ENCODE measurements at places on chromosomes 11 and 22. TPM values are rescaled to one million over a fixed set of nuclear protein-coding genes. Genes with fewer than 3 reads are reported as not detected.

ABCC8 gene
- not detected for total RNA-seq

UBQLNL gene
- not detected for total RNA-seq

SEPTIN3 gene
- total RNA-seq: 2.8 TPM

OR2D2 gene
- not detected for total RNA-seq

RRM1 gene
- total RNA-seq: 104 TPM

GTF2H1 gene
- 76.1 TPM for total RNA-seq

SAC3D1 gene
- total RNA-seq: 72.7 TPM

OR52E8 gene
- total RNA-seq: not detected

TRMT112 gene
- 494 TPM for total RNA-seq

TNNI2 gene
- total RNA-seq: not detected

ART5 gene
- total RNA-seq: 4.9 TPM

RDX gene
- total RNA-seq: 40.8 TPM

OR10G7 gene
- total RNA-seq: not detected

GRCh38 chr11:2593393-2593950 is 106.3 kb downstream of the KCNQ1OT1 start:
- no peak for DNase-seq

DNA sequence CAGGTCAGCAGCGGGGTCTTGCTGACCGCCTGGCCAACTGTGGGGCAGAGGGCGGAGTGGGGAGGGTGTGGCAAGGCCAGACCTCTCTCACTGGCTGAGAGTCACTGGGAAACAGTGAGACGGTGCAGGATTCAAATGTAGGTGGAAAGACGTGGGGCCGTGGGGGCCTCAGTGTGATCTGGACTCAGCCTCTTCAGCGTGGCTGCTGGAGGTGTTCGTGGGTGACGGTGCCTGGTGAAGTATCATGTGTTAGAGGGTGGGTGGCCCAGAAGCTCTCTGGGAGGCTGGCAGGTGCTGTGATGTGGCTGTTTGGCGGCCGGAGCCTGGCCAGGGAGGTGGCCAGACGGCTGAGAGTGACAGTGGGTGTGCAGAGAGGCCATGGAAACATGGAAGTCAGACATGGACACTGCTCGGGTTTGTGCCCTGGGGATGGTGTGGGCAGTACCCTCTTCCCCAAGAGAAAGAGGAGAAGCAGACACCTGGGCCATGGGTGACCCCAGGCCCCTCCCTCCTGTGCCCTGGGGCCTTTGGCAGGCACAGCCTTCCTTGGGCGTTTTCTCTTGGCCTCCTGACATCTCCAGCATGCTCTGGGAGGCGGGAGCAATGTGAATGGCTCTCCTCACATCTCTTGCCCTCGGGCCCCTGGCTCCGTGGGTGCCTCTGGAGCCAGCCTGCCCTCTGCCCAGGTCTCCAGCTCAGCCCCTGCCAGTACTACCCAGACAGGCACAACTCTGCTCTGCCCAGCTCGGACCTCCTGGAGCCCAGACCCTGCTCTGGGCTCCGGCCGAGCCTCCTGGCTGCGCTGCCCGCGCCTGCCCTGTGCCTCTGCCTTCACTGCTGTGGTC is 10.1 kb upstream of the ACR start:
- DNase-seq: no peak

- peak; percentile 87 for DNase-seq
Observed at GRCh38 chr22:31829505-31829904, 75.7 kb downstream of the DEPDC5 start.

DNA sequence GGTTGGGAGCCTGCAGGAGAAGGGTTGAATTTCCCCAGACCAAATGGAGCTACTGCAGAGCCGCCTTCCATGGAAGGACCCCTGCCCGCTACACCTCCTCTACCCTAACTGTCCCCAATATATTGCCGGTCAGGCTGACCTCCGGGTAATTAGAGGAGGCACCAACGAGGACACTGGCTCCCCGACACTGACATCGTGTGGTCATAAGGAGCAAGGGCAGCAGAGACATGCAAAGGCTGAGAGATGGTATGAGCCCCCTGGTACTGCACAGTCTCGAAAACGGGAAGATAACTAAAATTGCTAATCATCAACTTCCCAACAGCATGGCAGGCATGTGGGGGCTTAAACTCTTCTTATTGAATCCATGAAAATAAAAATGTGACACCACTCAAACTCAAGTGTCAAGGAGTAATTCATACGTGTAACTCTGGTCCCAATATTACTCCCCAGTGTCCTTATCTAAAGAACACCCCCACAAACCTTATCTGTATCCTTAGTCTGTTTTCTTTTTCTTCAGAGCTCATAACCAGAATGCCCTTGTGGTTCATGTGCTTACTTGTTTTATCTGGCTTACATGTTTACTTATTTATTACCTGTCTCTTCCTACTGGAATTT is 4.4 kb downstream of the CAVIN3 start:
- peak; percentile 40 for DNase-seq

GRCh38 chr22:48662476-48663135 is 1165.1 kb downstream of the BRD1 start:
- no peak for DNase-seq

- no peak for DNase-seq
Observed at GRCh38 chr11:8019314-8020243, 32.4 kb downstream of the EIF3F start.

- DNase-seq: no peak
Observed at GRCh38 chr11:850775-851763, 8.4 kb downstream of the TSPAN4 start.

DNA sequence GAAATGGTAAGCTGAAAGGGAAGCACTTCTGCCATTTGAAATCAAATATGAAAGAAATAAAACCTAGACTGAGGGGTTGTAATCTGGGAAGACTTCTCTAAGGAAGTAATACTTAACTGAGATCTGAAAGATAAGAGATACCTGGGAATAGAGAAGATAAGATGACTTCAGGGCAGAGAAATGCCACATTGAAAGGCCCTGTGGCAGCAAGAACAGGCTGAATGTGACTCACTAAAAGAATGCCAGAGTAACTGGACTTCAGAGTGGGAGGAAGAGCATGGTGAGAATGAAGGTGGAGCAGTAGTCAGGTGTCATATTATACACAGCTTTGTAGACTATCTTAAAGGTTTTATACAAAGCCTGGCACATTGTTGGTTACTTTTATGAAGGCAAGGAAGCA is 17.6 kb downstream of the CALCA start:
- no peak for DNase-seq

- DNase-seq: no peak
Observed at GRCh38 chr11:135008412-135008811, 596.4 kb upstream of the B3GAT1 start.

GRCh38 chr11:10533323-10533722 is 7.7 kb downstream of the RNF141 start:
- no peak for DNase-seq

- DNase-seq: no peak
Observed at GRCh38 chr11:15912825-15913224, 443.5 kb downstream of the SOX6 start.

GRCh38 chr11:66314561-66315497 is 2.0 kb downstream of the CD248 start:
- DNase-seq: no peak

GRCh38 chr11:131234221-131234620 is 136.2 kb upstream of the NTM start:
- no peak for DNase-seq

- DNase-seq: no peak
Observed at GRCh38 chr11:99795999-99796398, 775.2 kb downstream of the CNTN5 start.

GRCh38 chr11:83643115-83643514 is 356.9 kb upstream of the CCDC90B start:
- DNase-seq: no peak

DNA sequence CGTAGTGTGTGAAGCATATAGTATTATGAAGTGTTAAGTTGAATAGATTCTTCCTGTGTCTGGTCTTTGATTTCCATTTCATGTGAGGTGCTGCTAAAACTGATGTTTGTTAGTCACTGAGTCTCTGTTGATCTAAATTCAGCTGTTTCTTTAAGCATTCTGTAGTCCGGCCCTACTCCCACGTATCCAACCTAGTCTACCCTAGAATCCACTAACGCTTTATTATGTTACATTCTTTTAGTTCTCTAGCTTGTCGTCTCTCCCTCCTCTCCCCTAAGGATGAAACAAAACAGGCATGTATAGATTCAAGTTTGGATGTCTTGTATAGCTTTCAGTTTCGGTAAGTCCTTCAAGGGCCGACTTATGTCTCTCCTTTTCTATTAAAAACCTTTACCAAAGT is 4.1 kb downstream of the WEE1 start:
- no peak for DNase-seq

- peak; percentile 74 for DNase-seq
Observed at GRCh38 chr22:38477585-38477984, 9.7 kb downstream of the KDELR3 start.

GRCh38 chr11:58574881-58575280 is 775 bp downstream of the LPXN start:
- no peak for DNase-seq

DNA sequence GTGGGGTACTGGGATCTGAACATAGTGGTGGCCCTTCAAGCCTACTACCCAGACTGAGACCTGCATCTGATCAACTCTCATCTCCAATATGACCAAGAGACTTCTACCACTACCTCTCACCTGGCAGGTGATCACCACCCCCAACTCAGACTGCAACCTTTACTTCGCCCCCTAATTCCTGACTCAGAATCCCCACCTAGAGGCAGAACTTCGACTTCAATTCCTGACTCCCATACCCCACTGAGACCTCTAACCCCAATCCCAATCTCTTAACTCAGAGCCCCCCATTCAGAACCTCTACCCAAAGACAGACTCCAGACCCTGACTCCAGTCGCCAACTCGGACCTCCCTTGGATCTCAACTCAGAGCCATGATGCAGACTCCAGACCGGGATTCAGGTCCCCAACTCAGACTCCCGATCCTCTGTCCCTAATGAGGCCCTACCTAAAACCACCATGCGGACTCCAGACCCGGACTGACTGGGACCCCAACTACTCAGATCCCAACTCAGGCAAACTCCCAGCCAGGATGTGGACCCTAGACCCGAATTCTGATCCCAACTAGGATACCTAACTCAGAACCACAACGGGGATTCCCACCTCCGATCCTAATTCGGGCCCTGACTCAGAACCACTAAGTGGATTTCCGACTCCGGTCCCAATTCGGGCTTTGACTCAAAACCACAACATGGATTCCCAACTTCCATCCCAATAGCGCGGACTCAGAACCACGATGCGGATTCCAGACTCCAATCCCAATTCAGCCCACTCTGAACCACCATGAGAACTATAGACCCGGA is 1.2 kb downstream of the KCNQ1OT1 start:
- no peak for DNase-seq

- no peak for DNase-seq
Observed at GRCh38 chr11:695288-695537, 191 bp upstream of the DEAF1 start.

GRCh38 chr22:19723983-19724827 is 866 bp downstream of the GP1BB start:
- no peak for DNase-seq

DNA sequence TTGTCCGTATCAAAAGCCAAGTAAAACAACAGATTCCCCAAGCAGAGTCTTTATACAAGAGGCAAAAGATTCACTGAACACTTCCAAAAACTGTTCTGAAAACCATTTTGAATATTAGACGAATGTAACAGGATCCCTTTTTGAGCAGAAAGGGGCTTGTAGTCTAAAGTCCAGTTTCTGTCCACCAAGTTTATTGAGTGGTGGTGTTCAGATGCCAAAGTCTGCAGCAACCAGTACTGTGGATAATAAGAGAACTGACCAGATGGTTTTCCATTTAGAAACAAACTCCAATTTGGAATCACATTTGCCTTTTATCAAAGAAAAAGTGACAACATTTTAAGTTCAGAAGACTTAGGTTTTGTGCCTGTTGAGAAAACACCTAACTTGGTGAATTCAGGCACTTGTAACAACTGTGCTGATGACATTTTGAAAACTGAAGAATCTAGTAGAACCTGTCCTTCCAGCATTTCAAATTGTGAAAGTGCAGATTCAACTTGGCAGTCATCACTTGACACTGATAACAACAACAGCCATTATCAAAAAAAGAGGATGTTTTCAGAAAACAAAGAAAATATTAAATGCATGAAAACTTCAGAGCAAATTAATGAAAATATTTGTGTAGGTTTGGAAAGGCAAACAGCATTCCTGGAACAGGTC is 217.1 kb downstream of the CSNK2A3 start:
- no peak for DNase-seq

DNA sequence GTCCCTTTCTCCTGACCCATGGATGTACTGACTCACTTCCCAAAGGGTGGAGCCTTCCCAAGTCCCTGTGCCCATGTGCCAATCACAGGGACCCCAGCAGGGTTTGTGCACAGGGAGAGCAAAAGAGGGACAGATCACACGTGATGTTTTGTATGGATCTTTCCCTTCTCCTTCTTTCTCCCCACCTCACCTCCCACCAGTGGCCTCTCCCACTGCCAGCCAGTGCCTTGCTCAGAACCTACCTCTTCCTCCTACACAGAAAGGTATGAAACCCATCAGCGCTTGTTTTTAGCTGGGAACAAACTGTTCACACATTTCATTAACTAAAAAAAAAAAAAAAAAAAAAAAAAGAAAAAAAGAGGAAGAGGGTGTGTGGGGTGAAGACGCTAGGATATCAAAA is 112.9 kb downstream of the DSCAML1 start:
- no peak for DNase-seq

GRCh38 chr11:122509899-122510298 is 145.6 kb upstream of the UBASH3B start:
- DNase-seq: no peak

DNA sequence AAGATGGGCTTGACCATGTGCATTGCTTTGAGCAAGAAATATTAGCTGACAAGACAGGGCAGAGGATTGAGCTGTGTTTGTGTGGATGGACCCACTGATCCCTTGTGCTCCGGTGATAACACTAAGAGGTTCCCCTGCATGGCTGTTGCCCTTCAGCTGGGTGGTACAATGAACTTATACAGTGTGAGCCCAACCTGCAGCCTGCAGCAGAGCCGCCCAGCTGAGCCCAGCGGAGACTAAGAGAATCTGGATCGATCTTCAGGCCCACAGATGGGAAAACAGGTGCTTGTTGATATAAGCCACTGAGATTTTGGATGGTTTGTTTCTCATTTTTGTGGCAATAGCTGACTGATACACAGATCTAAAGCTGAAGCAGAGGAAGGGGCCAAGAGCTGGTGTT is 177.4 kb upstream of the SYT13 start:
- DNase-seq: no peak

DNA sequence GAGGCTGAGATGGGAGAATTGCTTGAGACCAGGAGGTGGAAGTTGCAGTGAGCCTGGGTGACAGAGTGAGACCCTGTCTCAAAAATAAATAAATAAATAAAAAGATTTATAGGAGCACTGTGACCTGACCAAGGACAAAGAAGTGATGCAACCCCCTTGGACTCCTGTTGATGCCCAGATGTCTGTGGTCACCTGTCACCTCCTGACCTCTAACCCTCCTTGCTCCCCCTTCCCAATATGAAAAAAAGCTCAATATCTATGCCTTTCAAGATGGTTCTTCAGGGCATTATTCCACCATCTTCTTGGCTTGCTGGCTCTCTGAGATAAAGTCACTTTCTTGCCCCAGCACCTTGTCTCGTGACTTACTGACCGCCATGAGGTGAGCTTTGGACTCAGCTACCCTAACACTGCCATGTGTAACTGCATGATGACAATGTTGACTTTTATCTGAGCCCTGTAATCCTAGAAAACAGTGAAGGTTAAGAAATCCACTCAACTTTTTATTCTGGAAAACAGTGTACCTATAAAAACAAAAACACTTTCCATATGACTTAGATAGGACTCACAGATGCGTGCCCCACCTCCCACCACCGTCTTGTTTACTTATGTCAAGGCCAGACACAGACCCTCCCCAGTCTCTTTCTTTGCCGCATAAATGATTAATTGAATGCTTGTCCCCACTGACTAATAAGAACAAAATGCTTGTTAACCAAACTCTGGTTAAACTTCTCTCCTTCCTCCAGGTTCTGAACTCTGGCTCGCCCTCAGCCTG is 360.5 kb downstream of the BUD13 start:
- no peak for DNase-seq
